ENCODE measurements at places on chromosomes 11 and 22.

DNA sequence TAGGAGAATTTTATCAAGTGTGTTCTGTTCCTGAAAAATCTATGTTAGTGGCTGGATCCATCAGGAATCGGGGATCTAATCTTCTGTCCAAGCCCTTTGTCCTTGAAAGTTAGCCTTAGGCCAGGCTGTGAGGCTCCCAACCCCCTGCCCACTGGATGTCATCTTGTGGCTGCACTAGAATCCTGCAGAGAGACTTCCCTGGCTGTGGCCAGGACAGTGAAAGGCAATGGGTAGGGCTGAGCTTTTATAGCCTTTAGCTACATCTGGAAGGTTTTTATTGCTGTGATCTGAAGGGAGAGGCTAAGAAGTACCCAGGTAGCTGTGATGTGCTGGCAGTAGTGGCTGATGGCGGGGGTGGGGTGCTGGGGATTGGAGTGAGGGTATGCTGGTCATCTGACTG is 2.1 kb downstream of the OAF start:
- no peak for DNase-seq

- no peak for DNase-seq
Observed at GRCh38 chr22:38871360-38872171, 450 bp downstream of the CBX6 start.

DNA sequence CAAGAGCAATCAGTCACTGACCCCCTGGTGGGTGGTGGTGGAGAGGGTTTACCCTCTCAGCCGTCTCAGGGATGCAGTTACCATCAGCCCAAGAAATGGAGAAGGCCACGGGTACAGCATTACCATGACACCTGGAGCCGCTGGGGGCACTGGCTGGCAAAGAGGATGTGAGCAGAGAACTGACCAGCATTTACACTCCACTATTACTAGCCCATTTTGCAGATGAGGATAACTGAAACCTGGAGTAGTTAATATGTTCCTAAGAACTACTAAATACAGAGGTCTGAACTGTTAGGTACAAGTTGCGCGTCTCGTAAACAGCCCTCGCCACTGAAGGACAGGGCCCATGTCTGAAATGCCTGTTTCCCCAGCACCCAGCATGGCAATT is 79.0 kb downstream of the TIMP3 start:
- no peak for DNase-seq

GRCh38 chr11:98104249-98104648 is 916.5 kb upstream of the CNTN5 start:
- no peak for DNase-seq

- DNase-seq: no peak
Observed at GRCh38 chr11:79960461-79960860, 519.6 kb upstream of the TENM4 start.

DNA sequence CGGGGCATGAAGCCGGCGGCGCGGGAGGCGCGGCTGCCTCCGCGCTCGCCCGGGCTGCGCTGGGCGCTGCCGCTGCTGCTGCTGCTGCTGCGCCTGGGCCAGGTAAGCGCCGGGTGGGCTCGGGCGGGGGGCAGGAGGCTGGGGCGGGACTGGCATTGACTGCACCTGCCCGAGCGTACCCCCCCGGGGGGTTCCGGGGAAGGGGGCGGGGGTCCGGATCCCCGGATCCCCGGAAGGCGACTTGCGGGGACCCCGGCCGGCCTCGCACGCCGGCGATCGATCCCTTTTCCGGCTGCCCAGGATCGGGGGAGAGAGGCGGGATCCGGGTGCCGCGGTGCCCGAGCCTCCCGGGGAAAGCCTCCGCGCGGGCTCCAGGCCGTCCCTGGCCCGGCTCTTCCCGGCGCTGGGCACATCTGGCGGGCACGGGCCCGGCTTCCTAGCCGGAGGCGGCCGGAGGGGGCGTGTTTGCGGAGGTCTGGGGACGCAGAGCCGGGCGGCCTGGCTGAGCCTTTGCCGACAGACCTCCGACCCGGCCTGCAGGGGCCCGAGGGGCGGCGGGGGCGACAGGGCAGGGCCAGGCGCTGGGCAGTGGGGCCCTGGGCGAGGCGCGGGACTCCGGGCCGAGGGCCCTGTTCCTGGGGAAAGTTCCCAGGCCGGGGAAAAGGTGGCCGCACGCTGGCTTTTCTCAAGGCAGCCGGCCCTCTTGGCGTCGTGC is 705 bp downstream of the PTPRJ start:
- DNase-seq: no peak

- DNase-seq: no peak
Observed at GRCh38 chr11:6705905-6706535, 22.9 kb upstream of the MRPL17 start.

DNA sequence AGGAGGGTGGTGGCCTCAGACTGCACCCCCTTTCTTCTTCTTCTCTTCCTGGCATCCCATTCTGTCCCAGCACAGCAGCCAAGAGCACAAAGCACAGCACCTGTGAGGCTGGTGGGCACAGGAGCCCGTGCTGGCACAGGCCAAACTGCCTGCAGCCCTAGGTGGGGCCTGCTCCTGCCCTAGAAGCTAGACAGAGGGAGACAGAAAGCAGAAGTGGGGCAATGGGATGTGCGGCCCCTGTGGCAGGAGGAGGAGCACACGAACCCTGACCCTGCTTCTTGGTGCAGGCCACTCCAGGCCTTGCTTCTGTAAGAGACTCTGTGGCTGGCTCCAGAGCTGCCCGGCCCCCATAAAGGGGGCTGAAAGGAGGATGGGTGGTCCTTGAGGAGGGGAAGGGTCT is 3.9 kb upstream of the PTS start:
- DNase-seq: no peak

DNA sequence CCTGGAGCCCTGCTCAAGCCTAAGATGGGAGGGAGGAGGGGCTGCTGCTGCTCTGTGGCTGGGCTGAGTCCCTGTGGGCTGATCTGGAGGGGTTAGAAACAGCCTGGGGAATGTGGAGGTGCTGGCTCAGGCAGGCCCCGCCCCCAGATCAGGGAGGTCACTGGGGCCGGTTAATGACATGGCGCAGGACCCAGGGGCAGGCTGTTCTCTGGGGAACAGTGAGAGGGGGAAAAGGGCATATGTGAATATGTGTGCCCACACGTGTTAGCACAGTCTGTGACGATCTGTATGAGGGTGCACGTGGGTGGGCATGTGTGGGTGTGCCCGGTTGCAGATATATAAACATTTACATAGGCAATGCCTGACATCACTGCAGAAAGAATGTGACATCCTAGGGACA is 143.5 kb downstream of the MIAT start:
- DNase-seq: no peak

GRCh38 chr11:69270941-69271340 is 23.0 kb upstream of the MYEOV start:
- no peak for DNase-seq

DNA sequence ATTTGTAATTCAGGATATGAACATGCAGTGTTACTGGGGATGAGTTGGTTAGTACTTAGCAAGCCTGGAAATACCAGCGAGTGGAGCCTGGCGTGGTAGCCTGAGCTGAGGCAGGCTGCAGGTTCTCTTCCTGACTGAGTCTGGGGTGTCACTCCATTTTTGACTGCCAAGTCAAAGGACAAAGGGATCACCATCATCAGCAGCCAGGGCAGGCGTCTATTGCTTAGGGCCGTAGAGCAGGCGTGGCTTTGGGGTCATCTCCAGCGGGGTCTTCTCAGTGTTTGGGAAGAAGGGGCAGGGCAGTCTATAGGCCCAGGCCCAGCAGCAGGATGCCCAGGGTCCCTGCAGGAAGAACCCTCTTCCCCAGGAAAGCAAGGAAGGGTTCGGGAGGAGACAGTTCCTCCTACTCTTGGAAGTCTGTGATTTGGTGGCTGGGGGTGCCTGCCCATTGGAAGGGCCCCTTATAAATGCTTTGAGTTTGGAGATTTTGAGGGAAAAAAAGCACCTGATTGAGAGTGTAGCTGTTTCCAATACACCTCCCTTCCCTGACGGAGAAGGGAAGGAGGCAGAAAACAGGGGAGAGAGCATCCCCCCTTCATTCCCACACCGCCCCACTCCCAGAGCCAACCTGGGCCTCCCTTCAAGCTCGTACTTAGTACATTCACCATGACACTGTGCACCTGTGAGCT is 51.5 kb upstream of the SPATA19 start:
- no peak for DNase-seq

DNA sequence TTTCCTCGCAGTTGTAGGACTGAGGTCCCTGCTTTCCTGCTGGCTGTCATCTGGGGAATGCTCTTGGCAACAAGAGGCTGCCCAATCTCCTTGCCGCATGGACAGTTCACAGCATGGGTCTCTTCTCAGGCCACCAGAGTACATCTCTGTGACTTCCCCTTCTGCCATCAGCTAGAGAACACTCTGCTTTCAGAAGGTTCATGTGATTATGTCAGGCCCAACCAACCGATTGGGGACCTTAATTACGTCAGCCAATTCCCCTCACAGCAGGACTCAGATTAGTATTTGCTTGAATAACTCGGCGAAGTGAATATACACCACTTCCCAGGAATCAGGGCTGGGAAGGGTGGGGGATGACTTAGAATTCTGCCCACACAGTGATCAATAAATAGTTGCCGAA is 61.9 kb upstream of the CSNK2A3 start:
- DNase-seq: no peak

Data from keratinocyte (primary cell).